ENCODE measurements at places on chromosomes 3 and 15.

DNA sequence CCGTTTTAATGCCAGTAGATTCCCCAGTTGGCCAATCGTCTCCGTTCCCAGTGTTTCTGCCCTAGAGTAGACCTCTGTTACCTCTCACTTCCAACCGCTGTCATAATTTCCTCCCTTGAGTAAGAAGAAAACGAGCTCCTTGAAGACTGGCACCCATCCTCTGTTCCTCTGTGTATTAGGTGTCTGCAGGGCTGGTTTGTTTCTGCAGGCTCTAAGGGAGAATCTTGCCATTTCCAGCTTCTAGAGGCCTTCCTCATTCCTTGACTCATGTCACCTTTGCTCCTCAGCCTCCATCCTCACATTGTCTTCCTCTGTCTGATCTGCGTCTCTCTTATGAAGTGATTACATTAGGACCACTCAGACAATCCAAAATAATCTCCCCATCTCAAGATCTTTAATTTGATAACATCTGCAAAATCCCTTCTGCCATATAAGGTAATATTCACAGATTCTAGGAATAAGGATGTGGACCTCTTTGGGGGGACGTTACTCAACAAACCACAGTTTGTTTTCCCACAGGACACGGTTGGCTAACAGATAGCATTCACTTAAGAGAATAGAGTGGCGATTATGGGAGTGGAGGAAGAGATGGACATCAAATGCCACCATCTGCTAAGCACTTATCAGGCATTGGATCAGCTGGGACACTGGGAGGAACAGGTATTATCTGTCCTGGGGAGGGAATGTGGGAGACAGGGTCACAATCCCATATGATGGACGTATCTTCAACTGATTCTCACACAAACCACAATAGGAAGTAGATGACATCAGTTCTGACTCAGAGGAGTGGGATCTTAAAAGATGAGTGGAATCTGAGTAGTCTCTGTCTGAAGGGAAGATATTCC, 17.1 kb downstream of the ARHGAP31 start:
- no peak for DNase-seq

- no peak for DNase-seq
Measured at GRCh38 chr3:128349963-128350599, 116.6 kb downstream of the DNAJB8 start.

- no peak for DNase-seq
Measured at GRCh38 chr3:147615035-147615434, 205.9 kb downstream of the ZIC1 start.

DNA sequence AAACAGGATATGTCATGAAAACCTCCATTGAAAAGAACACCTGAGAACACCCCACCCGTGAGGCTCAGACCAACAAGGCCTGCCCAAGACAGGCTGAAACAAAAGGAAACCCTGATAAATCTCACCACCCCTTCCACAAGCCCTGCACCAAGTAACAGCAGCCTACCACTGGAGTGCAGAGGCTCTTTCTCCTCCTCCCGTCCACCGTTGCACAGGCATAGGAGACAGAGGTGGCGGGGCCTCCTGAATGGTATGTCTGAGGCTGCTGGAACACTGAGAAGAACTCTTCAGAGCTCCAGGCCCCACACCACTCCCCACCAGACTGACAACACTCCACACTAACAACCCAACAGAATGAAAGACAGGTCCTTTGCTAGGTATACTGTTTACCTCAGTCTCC, 21.4 kb downstream of the CHDH start:
- no peak for DNase-seq

GRCh38 chr3:137012097-137012501, 54.3 kb downstream of the IL20RB start:
- no peak for DNase-seq

DNA sequence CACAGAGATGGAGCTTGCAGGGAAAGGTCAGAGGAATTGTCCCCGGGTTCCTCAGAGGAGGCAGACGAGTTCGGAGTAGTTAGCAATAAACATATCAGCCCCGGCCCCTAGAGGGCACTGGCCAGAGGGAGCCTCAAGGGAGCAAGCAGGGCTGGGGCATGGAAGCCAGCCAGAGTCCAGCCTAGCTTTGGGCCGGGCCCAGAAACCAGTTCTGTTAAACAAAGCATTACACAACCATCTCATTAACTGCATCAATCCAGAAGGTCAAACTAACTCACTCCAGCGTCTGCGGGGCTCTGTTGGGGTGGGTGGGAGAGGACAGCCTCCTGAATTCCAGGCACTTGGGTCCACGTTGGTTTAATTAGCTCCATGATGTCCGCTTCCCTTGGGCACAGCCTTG, 41.0 kb upstream of the IREB2 start:
- no peak for DNase-seq

- DNase-seq: no peak
Measured at GRCh38 chr15:46456456-46456855, 821.6 kb downstream of the SQOR start.

GRCh38 chr3:195163719-195164572, 107.0 kb downstream of the XXYLT1 start:
- no peak for DNase-seq

DNA sequence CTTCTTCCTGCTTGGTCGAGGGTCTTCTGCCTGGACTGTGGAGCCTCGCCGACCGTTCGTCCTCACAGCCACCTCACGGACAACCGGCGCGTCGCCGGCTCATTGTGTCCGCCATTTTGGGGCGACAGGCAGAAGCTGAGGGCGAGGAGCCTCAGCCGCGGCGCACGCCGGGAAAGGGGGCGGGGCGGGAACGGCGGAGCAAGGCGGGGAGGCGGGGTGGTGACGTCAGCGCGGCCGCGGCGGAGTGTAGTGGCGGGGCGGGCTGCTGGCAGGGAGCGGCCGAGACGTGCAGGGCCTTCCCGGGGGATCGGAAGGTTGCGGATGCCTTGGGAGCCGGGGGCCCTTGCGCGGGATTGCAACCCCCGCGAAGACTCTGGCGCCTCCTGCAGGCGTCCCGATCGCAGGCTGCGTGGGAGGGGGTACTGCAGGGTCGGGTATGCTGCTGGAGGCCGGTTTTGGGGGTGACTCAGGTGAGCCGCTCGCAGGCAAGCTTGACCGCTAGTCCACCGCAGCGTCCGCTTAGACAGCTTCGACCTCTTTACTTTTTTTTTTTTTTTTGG, at the start of gene WDR82:
Gene WDR82 (minus strand): TSS at position 140 of the 560 bp plus-strand sequence. CDS start 288 bp downstream, outside the sequence.
- peak; percentile 84 for DNase-seq

GRCh38 chr15:47186075-47186474, 531.2 kb upstream of the SEMA6D start:
- DNase-seq: peak; percentile 33

- no peak for DNase-seq
Measured at GRCh38 chr3:29284497-29284896, 3.6 kb downstream of the RBMS3 start.

DNA sequence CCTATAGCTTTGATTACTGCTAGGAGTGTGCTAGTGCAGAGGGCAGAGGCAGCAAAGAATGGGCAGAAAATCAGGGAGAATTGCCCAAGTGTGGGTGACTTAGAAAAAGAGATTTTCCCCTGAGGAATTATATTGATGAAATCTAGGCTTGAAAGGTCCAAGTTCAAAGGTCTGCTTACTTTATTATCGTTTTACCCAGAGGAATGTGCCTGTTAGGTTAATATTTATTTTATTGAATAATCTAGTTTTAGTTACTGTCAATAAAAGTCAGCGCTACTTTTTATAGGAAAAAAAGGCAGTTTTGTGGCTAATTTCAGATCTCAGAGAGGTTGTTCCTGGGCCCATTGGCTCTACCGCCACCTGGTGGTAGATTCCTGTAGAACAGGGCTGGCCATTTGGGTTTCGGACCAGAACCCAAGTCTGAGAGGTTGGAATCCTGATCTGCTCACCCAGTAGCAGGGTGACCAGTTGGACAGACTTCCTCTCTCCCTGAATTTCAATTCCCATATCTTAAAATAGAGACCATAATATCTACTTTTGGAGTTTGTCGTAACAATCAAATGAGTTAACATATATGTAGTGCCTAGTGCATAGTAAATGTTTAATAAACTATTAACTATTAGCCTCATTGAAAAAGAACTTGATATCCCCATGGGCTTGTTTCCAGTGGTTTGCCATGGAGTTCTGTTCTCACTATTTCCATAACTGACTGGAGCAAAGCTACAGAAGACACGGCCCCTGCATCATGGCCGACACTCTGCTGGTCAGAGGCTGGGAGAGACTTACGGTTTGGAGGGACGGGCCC, 62.7 kb upstream of the ZNF148 start:
- peak; percentile 16 for DNase-seq

DNA sequence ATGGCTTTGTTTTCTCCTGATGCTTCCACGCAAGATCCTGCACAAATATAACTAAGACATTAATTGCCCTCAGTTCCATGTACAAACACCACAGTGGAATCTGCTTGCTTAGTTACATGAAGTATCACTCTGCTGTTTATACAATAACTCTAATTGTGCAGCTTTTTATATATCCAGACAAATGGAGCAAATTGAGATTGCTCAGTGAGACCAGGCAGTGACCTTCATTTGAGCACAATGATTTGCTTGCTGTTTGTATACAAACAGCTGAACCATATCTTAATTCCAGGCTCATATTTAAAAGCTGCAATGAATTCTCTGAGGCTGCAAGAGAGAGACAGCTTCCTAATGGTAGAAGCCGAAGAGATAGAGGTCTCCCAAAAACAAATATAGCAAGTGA, 243.7 kb downstream of the CADPS start:
- peak; percentile 32 for DNase-seq

DNA sequence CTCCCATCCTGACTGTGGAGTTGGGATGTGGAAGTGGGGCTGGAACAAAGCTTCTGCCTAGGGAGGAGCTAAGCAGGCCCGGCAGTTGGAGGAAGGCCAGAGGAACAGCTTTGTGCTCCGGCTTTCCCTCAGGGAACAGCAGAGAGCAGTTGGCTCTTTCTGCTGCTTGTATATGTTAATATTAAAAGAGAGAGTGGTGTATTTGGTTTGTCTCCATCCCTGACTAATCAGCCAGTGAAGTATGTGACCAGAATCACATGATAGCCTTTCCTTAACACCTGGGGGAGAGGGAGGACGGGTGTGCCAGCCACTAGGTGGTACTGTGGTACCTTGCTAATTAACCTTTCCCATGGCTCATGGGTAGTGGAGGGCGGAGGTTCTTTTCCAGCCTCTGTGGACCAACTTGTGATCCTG, 10.0 kb downstream of the EIF2B5 start:
- DNase-seq: no peak

DNA sequence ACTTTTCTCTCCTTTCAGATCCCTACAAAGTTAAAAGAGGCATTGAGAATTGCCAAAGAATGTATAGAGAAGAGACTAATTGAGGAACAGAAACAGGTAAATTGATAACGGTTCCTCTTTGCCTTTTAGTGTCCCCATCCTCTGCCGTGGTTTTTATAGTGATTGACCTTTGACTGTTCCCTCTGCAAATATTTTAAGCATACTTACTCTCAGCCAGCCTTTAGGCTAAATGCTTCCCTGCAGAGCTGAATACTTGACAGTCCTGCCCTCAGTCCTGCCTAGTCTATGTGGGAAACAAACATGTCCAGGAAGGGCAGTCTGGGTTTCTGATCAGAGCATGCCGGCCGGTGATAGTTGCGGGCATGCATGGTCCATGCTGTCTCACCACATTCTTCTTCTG, 24.7 kb downstream of the PDHB start:
- no peak for DNase-seq

DNA sequence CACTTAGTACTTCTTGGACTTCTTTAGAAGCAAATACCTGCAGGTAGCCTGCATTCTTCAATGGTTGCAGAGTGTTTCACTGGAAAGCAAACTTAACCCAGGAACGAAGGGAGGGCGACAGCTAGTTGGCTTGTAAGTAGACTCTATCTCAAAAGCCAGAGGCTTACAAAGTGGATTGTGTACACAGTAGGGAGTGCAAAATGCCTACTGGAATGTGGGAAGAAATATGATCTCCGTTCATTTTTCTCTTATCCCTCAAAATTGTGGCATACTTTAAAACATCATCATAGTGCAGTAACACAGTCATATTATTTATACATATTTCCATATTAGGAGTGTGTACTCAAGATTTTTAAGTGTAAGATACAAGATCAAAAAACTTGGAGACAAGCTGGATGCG, 155.7 kb downstream of the LIPC start:
- no peak for DNase-seq

GRCh38 chr3:18247776-18248310, 177.3 kb downstream of the SATB1 start:
- DNase-seq: no peak

DNA sequence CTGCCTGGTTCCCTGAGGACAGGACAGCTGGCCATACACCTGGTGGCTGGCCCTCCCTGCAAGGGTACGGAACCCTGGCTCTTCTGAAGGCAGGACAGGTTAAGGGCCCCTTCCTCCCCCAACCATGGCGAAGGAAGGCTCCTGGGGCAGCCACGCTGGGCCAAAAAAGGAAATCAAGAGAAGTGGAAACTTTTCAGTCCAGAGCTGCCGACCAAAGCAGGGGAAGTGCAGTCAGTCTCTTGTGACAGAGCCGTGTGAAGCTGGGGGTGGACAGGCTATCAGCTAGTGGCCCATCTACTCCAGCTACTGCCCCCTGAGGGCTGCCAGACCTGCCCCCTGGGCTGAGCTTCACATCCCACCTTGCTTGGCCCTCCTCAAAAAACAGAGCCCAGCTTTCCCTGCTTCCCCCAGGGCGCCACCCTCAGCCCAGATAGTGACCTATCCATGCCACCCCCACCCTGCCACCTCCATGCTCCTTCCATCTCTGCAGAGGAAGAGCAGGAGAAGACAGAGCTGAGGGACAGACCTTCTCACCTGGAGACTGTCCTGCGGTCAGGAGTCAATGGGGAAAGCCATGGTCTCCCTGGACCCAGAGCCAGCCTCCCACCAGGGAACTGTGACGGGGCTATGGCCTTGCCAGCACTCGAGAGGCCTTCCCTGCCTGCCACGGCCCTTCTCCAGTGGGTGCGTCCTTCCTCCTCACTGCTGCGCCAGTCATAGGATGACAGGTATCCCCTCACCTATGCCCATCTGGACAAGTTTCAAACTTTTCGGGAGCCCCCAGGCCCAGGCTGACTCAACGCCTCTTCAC, 4.6 kb downstream of the SEMA7A start:
- DNase-seq: no peak

DNA sequence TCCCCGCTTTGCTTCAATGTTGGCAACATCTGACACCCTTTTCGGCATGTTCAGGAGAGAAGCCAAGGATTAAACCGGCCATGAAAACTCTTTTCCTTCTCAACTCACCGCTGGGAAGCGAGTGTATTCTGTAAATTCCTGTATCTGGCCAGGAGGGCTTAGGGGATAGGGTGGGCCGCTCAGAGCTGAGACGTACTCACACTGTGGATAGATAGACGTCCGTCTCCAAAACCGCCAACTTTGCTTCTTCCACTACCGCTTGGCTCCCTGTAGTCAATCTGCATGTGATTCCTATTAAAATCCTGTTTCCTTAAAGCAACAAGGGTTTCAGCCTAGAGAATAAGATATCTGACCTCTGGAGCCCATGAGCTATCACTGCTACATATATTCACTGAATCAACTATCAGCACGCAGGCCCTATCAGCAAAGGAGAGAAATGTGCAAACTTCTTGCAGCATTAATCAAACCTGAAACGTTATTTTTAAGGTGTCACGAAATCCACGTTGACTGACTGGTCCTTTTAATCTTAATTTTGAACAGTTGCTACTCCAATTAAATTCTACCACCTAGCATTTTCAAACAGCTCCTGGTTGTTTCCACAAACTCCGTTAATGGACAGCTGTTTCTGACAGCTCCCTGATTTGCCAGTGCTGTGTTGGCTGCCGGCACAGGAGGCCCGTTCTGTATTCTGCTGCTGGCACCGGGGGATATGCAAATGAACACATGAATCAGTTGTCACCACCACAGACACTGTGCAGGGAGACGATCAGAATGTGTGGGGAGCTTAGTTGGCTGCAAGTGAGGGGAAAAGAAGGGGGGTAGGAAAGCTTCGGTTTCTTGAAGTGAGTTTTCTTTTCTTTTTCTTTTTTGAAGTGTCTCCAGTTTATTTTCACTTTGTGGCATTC, 438.9 kb upstream of the ARRDC4 start:
- DNase-seq: peak; percentile 27

- DNase-seq: no peak
Measured at GRCh38 chr3:108127301-108127988, 36.6 kb upstream of the CD47 start.
